ENCODE measurements at places on chromosomes 2 and 18. TPM values are rescaled to one million over a fixed set of nuclear protein-coding genes. Genes with fewer than 3 reads are reported as not detected.
A peak's percentile ranks its signal among the peaks of the same experiment; 100 is the strongest.

TUBB8B gene
- not detected for total RNA-seq

GRCh38 chr2:135525786-135526185 lies 5.2 kb downstream of the ZRANB3 start:
- no peak for DNase-seq

- peak; percentile 25 for DNase-seq
Observed at GRCh38 chr2:137888845-137889244, 75.4 kb upstream of the HNMT start.

DNA sequence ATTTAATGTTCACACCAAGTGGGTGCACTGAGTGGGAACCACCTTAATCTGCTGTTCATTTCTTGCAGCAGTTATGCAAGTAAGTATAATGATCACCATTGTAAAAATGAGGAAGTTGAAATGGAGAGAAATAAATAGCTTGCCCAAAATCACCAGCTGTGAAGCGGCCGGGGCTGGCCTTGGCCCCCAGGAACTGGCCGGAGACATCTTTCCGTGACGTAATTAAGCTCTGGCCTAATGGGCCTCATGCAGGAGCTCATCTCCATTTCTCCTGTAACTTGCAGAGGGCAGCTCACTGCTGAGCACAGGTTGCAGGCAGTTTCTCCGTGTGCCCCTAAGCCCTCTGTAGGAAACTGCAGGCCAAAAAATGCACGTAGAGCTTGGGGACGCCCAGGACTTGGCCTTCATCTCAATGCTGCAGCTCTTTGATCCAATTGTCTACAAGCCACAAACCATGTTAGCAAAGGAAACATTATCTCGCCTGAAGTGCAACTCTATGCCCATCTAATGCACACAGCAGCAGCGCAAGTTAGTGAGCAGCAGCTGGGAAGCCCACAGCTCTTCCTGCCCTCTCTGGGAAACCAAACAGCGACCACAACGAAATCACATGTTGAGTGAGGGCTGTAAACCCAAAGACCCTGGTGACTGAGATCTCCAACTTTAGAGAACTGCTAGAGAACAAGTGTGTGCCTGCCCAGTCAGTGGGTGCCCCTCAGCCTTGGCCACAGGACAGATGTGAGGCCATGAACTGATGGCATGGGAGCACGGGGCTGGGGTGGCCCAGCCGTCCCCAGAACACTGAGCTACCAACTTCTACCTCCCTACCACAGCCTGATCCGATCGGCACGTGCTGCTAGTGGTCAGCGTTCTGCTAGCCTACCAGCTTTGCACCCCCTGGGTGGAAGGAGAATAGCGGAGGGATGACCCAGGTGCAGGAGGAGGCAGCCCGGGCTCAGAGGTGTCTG lies 28.8 kb downstream of the APCDD1 start:
- DNase-seq = no peak

- DNase-seq = no peak
Observed at GRCh38 chr2:240782886-240783818, 36.9 kb downstream of the KIF1A start.

Measured in umbilical cord (tissue), 2 donors.